ENCODE measurements at places on chromosomes 13 and 19. TPM values are rescaled to one million over a fixed set of nuclear protein-coding genes. Genes with fewer than 3 reads are reported as not detected.

The VSTM2B gene
- not detected for total RNA-seq

The CACTIN gene
- 37.2 TPM for total RNA-seq

The NLRP12 gene
- total RNA-seq = not detected

The CGB5 gene
- total RNA-seq = not detected

- no peak for DNase-seq
- H3K4me1 ChIP-seq = no peaks in the 10 kb centered on the region
- H3K36me3 ChIP-seq = no peaks in the 10 kb centered on the region
Measured at GRCh38 chr13:84649853-84650252, 767.6 kb upstream of the SLITRK1 start.

- no peaks in the 10 kb centered on the region for H3K36me3 ChIP-seq
- H3K27me3 ChIP-seq = no peaks in the 10 kb centered on the region
- H3K4me1 ChIP-seq = no peaks in the 10 kb centered on the region
- no peak overlapping the region for H3K27ac ChIP-seq
- H3K4me3 ChIP-seq = no peak overlapping the region
- no peak for DNase-seq
Measured at GRCh38 chr13:97498419-97498818, 64.5 kb downstream of the RAP2A start.

DNA sequence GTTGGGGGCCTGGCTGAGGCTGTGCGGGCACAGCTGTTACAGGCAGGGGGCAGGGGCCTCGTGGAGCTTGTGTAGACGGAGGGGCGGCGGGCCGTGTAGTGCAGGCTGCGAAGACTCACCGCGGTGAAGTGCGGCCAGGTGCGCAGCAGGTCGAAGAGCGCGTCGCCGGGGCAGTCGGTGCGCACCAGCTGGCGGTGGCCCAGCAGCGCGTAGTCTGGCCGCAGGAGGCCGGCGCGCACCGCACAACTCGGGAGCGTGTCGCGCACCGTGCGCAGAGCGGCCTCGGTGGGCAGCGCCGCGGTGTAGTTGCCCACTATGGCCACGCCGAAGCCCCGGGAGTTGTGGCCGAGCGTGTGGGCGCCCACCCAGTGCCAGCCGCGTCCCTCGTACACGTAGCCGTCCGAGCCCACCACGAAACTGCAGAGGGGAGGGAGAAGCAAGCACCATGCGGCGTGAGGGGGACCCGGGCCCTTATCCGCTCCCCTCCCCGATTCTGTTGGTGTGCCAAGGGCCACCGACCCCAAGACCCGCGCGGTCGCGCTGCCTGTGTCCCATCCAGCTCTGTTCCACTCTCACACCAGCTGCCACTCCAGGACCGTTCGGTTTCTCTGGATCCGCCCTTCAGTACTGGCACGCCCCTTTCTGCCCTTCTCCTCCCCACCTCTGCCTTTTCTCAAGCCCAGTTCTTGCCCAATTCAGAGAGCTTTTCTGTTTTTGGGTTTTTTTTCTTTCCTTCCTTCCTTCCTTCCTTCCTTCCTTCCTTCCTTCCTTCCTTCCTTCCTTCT is 5.4 kb upstream of the RASAL3 start:
- no peaks in the 10 kb centered on the region for H3K36me3 ChIP-seq
- H3K27ac ChIP-seq = no peak overlapping the region
- peak overlapping the region; percentile 66 for H3K4me3 ChIP-seq
- H3K27me3 ChIP-seq = no peaks in the 10 kb centered on the region

DNA sequence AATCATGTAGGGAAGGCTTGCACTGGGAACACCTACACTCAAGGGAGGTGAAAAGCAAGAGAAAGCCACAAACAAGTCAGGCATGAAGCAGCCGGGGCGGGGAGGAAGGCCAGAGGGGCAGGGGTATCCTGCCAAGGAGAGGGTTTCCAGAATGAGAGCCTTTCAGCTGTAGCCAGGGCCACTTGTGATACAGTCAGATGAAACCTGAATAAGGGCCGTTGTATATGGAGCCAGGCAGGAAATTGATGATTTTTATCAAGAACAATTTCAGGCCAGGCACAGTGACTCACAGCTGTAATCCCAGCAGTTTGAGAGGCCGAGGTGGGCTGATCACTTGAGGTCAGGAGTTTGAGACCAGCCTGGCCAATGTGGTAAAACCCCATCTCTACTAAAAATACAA is 4.4 kb downstream of the TRPM4 start:
- H3K4me3 ChIP-seq = no peak overlapping the region
- H3K4me1 ChIP-seq = peaks cover 9% of the 10 kb centered on the region
- H3K36me3 ChIP-seq = no peaks in the 10 kb centered on the region

- H3K36me3 ChIP-seq = no peaks in the 10 kb centered on the region
- H3K4me3 ChIP-seq = no peak overlapping the region
- no peak for DNase-seq
- no peaks in the 10 kb centered on the region for H3K27me3 ChIP-seq
- no peak overlapping the region for H3K27ac ChIP-seq
- H3K4me1 ChIP-seq = peaks cover 7% of the 10 kb centered on the region
Measured at GRCh38 chr13:43364210-43365038, 341.0 kb downstream of the DNAJC15 start.

DNA sequence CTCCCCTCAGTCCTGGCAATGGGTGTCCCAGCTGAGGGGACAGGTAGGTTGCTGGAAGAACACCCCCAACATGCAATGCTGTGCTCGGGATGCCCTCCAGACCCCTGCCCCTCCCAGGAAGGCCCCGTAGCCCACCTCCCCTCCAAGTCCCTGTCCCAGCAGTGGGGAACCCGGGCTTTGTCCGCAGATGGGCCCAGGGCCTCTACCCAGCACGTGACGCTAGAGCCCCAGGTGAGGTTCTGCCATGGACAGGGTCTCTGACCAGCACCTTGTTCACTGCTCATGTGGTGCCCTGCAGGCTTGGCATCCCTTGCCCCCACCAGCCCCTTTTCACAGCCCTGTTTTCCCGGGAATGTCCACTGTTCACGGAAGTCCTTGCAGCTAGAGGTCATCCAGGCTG is 220.0 kb upstream of the SGCG start:
- no peaks in the 10 kb centered on the region for H3K36me3 ChIP-seq
- no peak for DNase-seq
- H3K4me3 ChIP-seq = no peak overlapping the region
- no peaks in the 10 kb centered on the region for H3K4me1 ChIP-seq

GRCh38 chr19:48466561-48467325 is 2.4 kb upstream of the CYTH2 start:
- H3K4me3 ChIP-seq = no peak overlapping the region
- DNase-seq = no peak
- no peak overlapping the region for H3K27ac ChIP-seq
- H3K27me3 ChIP-seq = no peaks in the 10 kb centered on the region
- peaks cover 17% of the 10 kb centered on the region for H3K4me1 ChIP-seq

GRCh38 chr19:38654628-38655055 is 7.2 kb downstream of the ACTN4 start:
- no peaks in the 10 kb centered on the region for H3K27me3 ChIP-seq
- DNase-seq = no peak
- H3K36me3 ChIP-seq = no peaks in the 10 kb centered on the region
- H3K4me3 ChIP-seq = no peak overlapping the region
- peaks cover 65% of the 10 kb centered on the region for H3K4me1 ChIP-seq

DNA sequence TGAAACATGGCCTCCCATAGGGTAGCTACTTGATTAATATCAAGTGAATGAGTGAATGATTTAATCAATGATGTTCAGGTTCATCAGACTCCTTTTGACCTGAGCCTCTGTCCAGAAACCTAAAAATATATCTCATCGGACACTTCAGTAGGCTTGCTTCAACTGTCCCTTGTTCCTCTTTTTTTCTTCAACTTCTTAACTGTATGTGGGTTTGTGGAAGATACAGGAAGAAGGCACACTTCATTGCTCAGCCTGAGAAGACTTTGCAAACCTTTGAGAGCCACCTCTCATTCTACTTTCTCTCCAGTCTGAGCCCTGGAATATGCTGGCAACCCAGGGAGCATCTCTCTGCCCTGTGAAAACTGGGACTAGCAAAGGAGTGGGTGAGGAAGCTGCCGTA is 557.0 kb downstream of the FGF9 start:
- H3K4me1 ChIP-seq = no peaks in the 10 kb centered on the region
- no peaks in the 10 kb centered on the region for H3K36me3 ChIP-seq
- no peak for DNase-seq

DNA sequence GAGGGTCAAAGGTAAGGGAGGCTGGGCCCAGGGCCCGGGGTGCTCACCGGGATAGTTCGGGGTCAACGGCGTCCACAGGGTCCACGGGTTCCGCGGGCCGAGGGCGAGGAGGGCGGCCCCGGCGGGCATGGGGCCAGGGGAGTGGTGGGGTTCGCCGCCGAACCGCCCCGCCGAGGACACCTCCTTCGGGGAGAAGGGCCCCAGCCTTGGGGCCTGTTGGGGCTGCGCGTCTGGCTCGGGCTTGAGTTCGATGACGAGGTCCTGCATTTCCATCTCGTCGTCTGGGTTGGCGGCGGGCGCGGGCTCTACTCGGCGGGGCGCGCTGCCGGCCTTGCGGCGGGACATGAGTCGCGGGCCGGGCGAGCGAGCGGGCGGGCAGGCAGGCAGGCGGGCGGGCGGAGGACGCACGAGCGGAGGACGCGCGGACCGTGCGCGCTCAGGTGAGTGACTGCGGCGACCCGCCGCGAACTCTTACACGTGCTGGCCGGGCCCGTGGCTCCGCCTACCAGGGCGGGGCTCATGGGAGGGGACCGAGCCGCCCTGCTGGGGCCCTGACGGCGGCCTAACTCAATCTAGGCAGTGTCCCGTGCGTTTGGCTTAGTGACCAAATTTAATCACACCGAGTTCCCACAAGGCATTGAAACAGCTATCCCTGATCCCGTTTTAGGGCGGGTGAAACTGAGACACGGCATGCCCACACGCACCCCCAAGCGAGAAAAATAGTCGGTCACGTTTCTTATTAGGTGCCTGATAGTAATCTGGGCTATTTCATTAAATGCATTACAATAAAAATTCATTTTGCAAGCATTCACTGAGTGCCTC is at the start of gene ZNF296:
Gene ZNF296, minus strand, starts transcription at position 450 of the 822 bp plus-strand sequence. Its CDS starts 105 bp downstream, at position 345.
- peak within 1 kb of the TSS; percentile 57 for H3K4me3 ChIP-seq
- peak; percentile 75 for DNase-seq
- peak within 1 kb of the TSS; percentile 53 for H3K27ac ChIP-seq
- H3K4me1 ChIP-seq = peaks cover 42% of the 10 kb centered on the region
- H3K36me3 ChIP-seq = no peaks in the 10 kb centered on the region

DNA sequence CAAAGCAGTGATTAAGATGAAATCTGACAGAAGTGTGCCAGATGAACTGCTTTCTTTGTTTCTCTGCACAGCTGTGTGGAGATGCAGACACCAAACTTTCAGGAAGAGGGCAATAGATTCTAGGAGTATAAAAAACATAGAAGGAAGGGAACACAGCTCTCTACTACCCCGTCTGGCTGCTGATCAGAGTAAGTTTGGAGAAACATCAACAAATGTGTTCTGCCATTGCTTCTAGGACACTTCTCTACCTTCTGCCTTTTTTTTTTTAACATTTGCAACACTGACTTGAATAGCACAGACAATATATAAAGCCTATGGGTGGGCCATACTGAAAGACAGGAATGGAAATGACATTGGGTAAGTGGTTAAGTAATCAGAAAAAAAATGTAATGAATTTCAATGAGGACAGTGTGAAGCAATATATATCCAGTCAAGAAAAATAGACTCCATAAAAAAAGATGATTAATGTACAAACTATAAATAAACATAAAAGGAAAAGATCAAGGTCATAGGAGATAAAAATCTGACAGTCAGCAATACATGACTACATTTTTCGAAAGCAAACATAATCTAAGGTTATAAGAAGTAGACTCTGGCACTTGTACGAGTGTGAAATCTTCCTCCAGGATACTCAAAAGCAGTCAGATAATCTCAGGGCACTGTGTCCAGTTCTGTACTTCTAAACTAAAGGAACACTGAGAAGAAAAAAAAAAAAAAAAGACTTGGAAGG is 21.4 kb downstream of the NUFIP1 start:
- H3K27ac ChIP-seq = no peak overlapping the region
- H3K4me3 ChIP-seq = no peak overlapping the region
- no peaks in the 10 kb centered on the region for H3K27me3 ChIP-seq
- H3K36me3 ChIP-seq = peaks cover 9% of the 10 kb centered on the region
